Activated naive CD4-positive, alpha-beta T cell treated with anti-CD3 and anti-CD28 coated beads, Interleukin-2, amount 10 ng/mL, durations not matched to agents 7 days and 5 days (primary cell): ENCODE measurements at places on chromosomes 2 and 18.
A peak's percentile ranks its signal among the peaks of the same experiment; 100 is the strongest.

DNA sequence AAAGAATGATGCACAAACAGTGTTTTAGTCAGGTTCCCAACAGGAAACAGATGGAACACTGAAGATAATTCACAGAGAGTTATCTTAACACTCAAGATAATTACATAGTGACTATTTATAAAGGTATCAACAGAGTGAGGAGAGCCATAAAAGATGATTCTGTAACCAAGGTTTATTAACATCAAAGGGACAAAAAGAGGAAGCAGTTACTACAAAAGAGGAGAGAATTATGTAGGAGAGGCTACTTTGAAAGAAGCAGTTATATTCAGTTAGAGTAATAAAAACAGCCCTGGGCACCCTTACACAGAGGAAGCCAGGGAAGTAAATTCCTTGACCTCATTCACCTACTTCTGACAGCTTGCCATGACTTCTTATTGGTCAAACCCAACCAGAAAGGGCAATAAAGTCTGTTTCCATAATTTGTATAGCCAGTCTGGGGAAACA, 326.5 kb upstream of the SLC39A10 start:
- no peak for DNase-seq

GRCh38 chr2:9782197-9782719, 61.0 kb upstream of the TAF1B start:
- peak; percentile 88 for DNase-seq

DNA sequence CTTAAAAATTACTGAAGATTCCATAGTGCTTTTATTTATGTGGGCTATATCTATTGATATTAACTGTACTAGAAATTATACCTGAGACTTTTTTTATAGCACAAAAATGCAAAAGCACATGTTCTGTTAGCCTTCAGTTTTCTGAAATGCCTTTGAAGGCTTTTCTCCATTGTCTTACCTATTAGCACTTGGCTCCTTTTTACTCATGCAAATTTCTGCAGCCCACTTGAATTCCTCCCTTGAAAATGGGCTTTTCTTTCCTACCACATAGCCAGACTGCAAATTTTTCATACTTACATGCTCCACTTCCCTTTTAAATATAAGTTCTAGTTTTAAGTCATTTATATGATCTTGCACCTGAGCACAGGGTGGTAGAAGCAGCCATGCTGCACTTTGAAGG, 453.0 kb upstream of the TRIB2 start:
- no peak for DNase-seq

DNA sequence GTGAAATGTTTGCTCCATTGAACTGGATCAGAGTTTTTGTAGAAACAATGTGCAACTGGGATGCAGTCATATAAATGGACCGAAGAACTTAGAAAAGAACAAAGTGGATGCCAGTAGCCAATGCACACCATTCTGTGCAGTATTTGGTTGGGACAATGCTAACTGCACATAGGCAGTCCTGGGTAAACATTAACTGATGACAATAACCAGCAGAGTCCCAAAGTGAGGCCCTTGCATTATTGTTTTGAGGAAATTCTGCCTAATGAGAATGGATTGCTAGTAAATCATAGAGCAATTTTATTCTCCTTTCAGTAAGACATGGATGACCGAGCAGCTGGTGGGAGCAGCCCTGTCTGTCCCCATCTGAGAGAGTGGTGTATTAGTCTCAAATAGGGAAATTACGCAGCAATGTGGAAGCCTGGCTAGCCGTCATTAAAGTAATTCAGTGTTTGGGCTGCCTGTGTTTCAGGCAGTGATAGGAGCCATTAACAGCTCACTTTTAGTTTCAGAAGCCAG, 94.9 kb downstream of the KCTD1 start:
- DNase-seq, result no peak

DNA sequence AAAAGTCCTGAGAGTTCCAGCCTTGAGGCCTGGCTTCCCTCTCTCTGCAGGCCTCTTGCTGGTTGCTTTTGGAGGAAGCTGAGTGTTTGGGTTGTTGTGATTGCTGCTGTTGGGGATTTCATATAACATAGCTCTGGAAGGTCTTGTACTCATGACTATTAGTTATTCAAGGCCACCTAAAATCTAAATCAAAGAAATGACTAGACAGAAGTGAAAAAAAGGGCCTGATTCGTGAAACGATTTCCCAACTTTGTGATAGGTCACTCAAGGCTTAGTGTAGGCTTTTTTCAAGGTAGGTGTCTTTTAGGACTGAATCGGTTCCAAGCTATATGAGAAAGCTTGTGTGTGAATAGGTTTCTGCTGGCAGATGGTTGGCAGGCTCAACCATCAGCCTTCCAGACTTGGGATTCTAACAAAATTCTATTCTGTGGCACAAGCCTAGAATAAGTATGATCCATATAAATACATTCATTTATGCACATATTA, 164.4 kb downstream of the FMNL2 start:
- DNase-seq, result no peak

DNA sequence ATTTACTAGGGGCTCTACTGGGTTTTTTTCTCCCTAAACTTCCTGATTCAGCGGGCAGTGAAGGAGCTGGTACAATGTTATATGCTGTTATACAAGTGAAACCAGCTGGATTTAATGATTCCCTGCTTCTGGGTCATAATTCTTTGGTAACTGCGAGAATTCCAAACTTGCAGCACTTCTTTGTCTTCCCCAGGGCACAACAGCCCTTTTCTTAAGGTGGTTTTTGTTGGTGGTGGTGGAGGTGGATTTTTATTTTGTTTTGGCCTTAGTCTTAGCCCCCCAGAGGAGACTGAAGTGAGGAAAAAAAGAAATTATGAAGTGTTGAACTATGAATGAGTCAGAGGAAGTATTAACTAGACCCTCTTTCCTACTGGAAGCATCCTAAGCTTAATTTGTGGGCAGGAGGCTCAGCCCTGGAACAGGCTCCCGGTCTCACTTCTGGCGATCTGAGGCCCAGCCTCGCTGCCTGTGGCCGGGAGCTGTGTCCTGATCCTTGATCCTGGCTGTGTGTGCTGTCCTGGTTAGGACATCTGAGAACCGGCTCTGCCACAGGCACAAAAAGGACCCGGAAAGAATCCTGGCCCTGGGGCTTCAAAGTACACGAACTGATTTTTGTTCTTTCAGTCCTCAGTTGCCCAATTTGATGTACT, 141.9 kb downstream of the LYPD6B start:
- no peak for DNase-seq

GRCh38 chr2:40038646-40039045, 259.6 kb upstream of the THUMPD2 start:
- DNase-seq, result no peak

- no peak for DNase-seq
These were observed 3.2 kb downstream of the XPO1 start for GRCh38 chr2:61534926-61535325.

- no peak for DNase-seq
These were observed 99.6 kb downstream of the ZAP70 start for GRCh38 chr2:97812931-97813330.

DNA sequence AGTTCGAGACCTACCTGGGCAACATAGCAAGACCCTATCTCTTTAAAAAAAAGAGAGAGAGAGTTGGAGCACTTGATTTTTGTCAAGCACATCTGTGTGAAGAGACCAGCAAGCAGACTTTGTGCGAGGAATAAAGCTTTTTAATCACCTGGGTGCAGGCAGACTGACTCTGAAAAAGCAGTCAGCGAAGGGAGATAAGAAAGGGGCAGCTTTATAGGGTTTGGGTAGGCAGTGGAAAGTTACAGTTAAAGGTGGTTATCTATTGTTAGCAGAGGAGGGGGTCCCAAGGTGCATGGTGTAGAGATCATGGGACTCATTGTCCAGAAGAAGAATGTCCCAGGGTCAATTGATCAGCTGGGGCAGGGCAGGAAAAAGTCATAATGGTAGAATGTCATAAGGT, 34.4 kb downstream of the NCL start:
- no peak for DNase-seq

DNA sequence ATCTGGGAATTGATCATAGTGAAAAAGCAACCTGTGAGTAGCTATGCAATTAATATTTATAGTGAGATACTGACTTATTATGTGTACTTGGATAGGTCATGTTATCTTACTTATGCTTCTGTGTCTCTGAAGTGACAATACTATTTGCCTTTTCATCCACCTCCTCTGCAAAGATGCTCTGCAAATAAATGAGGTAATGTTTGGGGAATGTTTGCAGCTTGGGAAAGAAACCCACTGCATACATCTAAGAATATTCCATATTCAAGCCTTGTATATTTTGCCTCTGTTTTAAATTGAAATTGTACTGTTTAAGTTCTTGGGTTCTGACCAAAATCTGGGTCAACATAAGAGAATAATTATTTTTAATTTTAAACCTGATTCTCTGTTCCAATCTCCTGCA, 217.4 kb upstream of the DTNA start:
- no peak for DNase-seq

GRCh38 chr2:45736757-45737704, 85.6 kb downstream of the PRKCE start:
- DNase-seq, result no peak

DNA sequence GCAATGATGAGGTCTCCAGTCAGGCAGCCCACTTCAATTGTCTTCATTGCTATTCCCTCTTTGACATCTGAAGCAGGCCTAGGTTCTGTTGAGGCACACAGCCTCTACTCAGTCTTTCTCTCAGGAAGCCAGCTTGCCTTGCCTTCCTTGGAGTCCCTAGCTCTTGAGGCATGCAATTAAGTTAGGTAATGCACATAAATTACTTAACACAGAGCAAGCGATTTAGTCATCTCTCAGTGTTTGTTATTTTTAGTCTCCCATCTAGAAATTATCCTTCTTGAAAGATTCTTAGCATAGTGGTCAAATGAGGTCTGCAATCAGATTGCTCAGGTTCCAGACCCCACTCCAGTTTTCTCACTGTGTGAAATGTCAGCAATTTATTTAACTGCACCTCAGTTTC, 32.0 kb downstream of the SULT1C4 start:
- no peak for DNase-seq

- DNase-seq, result no peak
These were observed 66.8 kb downstream of the GRB14 start for GRCh38 chr2:164554487-164554886.

GRCh38 chr2:200199005-200199404, 107.5 kb upstream of the SPATS2L start:
- no peak for DNase-seq

DNA sequence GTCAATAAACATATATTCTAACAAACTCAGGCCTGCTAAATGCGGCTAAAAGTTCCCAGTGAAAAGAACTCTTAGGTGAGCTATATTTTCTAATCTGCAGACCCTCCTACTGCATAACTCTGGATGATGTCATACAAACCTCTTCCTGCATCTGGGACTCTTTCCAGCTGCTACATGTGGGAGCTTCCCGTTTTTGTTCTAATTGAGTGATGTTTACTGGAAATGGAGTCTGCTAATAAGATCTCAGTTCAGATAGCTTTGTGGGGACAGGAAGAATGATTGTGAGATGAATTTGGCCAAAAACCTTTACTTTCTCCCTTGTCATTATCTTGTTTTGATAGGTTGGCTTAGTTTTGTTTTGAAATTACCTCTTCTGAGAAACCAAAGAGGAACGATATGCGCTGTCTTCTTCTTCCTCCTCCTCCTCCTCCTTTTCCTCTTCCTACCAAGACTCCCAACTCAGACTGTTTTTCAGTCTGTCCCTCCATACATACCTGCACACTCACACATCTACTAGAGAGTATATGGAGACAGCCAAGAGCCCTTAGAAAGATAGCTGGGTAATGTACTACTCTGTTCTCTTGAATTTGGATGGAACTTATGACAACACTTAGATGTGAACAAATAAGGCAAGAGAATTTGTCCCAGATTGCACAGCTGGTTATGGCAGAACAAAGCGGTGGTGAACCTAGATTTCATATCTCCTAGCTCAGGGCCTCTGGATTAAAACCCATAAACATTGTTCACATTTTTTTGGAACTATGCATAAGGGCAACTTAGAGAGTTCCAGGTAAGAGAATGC, 39.8 kb upstream of the AAK1 start:
- DNase-seq, result no peak

GRCh38 chr2:10007435-10007834, 35.9 kb upstream of the KLF11 start:
- DNase-seq, result no peak

DNA sequence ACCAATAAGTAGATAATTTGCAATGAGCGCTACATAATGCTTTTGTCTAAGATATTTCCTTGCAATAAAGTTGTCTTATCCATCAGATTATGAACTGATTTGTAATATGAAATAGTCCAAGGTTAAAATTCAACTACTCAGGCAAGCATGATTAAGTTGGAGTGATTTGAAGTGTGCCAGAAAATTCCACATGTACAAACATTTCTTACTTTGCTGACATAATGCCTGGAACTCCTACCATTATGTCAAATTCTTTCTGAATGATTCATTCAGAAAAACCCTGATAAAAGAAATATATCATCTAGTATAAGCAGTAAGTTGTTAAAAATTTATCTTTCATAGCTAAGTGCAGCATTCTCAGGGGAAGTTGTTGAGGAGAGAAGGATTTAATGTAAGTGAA, 87.3 kb downstream of the CBLN2 start:
- DNase-seq, result no peak

GRCh38 chr18:12324991-12325725, 17.1 kb downstream of the TUBB6 start:
- no peak for DNase-seq

DNA sequence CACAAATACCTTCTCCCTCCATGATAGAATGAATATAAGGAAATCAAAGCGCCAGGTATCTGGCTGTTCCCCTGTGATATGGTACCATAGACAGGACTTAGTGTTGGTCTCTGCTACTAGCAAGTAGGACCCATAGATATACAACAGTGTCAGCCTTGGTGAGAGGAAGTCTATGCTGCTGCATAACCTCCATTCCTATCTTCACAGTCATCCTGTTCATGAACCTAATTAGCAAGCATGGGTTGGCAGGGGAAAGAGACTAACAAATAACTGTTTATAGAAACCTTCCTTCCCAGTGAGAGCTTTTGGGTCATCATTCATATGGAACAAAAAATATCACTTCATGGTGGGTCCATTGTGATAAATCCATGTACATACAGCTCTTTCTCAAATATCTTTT, 188.9 kb upstream of the FAM98A start:
- no peak for DNase-seq

- peak; percentile 71 for DNase-seq
These were observed at the start of gene SLC40A1 for GRCh38 chr2:189580658-189581353. SLC40A1 (minus strand) TSS chr2:189580786; CDS start chr2:189580460, 326 bp downstream.
